Activated CD8-positive, alpha-beta memory T cell treated with anti-CD3 and anti-CD28 coated beads, Interleukin-2, amount 10 ng/mL, durations not matched to agents 7 days and 5 days (primary cell): ENCODE measurements at places on chromosomes 4 and X.
A peak's percentile ranks its signal among the peaks of the same experiment; 100 is the strongest.

GRCh38 chrX:102957751-102958150 lies 20.7 kb downstream of the RAB40AL start:
- no peak for DNase-seq

DNA sequence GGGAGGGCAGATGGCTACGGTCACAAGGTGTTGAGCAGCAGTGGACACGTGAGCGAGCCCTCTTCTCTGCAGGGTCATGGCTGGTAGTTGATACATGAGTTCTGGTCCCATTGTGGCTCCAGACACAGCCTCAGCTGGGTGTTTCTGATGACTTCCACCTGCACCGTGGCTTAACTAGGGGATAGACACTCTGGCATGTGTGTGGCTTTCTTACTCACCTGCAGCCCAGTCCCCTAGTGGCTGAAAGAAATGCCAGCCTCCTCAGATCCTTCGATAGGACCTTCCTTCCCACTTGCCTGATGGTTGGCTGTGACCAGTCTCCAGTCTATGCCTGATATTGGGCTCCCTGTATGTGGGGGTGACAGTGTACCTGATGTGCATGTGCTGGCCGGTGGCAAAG lies 5.0 kb downstream of the GPR78 start:
- DNase-seq = no peak

GRCh38 chr4:183504930-183505610 lies at the start of gene ING2:
Gene ING2 (plus strand): TSS chr4:183505058. CDS start chr4:183505196, 138 bp downstream.
- no peak for DNase-seq

DNA sequence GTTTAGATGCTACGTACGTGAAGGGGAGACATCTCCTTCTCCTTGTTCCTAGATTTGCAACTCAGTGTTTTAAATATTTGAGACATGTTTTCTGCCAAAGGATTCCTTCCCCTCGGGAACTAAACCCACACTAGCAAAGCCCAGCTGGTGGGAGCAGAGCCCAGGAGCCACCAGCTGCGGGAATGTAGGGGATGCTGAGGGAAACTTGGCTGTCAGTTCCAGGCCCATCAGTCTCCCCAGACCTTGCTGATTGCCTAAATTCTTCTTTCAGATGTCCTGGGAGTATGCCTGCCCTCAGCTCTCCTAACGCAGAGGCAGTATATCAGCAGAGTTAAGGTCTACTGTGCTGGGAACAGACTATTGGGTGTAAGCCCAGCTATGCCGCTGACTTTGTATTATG lies 630.0 kb upstream of the TENM3 start:
- DNase-seq = no peak

DNA sequence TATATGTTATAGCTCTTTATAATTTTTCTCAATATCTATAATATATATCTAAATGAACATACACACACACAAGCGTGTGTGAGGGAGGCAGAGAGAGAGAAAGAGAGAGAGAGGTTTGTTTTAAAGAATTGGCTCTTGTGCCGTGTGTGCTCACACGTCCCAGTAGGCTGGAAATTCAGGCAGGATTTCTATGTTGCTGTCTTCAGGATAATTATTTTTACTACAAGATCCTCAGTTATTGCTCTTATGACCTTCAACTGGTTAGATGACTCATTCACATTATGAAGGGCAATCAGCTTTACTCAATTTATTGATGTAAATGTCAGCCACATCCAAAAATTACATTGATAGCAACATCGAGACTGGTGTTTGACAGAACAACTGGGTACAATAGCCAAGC lies 1520.7 kb upstream of the PCDH7 start:
- no peak for DNase-seq

- no peak for DNase-seq
Measured at GRCh38 chr4:73205482-73205881, 53.1 kb downstream of the ANKRD17 start.

- DNase-seq = no peak
Measured at GRCh38 chr4:81884986-81885385, 413.3 kb upstream of the RASGEF1B start.

DNA sequence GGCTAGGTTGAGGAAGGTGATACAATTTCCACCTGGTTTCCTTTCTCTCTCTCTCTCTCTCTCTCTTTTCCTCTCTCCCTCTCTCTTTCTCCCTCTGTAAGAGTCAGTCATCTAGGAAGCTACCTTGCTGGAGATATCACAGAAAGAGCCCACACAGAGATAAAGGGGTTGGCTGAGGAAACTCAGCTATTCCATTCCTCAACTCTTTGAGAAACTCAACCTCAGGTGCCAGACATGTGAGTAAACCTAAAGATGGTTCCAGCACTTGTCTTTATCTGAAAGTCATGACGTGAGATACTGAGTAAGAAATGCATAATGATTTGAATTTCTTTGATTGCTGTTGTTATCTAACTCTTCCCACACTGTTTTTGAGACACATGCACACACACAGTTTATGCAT lies 564.0 kb downstream of the SPOCK3 start:
- no peak for DNase-seq

- no peak for DNase-seq
Measured at GRCh38 chrX:1673337-1673736, 58.5 kb downstream of the ASMT start.

DNA sequence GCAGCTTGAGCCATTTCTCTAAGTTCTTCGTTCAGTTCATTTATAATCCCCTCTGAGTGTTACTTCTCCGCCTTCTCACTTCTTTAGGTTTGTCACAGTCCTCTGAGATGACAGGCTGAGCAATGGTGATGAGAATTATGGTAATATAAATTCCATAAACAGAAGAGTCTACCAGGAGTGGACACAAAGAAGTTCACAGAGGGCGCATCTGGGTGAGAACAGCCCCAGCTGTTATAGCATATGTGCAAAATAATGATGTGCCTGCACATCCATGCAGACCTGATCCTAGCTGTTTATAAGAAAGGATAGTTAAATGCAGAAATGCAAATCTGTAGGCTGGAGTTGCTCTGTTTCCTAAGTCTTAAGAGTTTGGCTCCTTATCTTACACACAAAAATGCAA lies 377.5 kb downstream of the KCNIP4 start:
- DNase-seq = no peak

GRCh38 chrX:107154787-107155620 lies 36.4 kb upstream of the RBM41 start:
- DNase-seq = peak; percentile 38

GRCh38 chr4:38101563-38101962 lies 141.4 kb downstream of the PTTG2 start:
- DNase-seq = no peak

- no peak for DNase-seq
Measured at GRCh38 chr4:145909281-145909715, 29.3 kb downstream of the ZNF827 start.

DNA sequence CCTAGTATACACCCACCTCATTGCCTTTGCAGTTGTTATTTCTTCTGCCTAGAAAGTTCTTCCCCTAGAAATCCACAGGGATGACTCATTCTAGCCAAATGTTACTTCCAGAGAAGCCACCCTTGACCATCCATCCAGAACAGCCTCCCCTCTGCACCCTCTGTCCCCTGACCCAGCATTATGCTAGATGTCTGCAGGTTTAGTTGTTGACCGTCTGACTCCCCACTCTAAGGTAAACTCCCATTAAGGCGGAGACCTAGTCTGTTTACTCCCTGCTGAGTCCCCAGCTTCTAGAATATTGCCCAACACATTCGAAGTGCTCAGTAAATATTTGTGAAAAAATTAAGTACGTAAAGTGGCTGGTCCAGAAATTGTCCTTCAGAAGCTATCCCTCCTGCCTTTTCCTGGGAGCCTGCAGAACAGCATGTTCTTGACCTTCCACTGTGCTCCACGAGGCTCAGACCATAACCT lies 11.0 kb downstream of the SRD5A3 start:
- DNase-seq = no peak

GRCh38 chrX:66676990-66677389 lies 38.1 kb upstream of the EDA2R start:
- no peak for DNase-seq

- no peak for DNase-seq
Measured at GRCh38 chr4:153570228-153570973, 104.2 kb downstream of the TMEM131L start.

DNA sequence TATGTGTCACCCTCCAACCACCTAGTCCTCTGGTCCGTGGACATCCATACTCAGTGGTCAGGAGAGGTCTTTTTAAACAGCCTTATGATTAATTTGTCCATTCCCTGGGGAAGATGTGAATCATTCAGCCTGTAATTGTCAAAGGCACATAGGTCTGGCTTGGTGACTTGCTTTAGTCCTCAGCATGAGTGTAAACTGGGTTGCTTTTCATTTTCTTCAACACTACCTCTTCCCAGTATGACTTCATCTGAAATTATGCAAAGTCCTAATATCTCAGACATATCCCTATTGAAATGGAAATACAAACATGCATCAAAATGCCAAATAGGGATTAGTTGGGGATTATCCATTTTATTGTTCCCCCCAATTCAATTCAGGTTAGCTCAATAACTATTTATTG lies 208.3 kb upstream of the AMOT start:
- no peak for DNase-seq

GRCh38 chr4:80265571-80266252 lies 752 bp upstream of the FGF5 start:
- no peak for DNase-seq

DNA sequence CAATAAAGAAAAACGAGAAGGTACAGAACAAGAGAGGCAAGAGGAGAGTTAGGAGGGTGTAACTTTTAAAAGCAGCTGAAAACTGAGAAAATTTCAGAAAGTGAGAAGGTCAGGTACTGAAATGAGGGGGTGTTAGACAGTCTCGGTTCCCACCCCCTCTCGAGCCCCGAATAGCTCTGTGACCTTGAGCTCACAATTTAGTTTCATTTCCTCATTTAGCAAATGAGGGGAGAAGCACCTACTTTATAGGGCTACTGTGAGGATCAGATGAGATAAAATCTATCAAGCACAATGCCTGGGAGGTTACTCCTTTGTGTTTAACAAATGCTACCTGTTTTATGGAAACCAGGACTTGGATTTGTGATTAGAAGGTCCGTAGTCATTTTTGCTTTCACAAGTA lies 4.9 kb downstream of the UGT8 start:
- DNase-seq = no peak

DNA sequence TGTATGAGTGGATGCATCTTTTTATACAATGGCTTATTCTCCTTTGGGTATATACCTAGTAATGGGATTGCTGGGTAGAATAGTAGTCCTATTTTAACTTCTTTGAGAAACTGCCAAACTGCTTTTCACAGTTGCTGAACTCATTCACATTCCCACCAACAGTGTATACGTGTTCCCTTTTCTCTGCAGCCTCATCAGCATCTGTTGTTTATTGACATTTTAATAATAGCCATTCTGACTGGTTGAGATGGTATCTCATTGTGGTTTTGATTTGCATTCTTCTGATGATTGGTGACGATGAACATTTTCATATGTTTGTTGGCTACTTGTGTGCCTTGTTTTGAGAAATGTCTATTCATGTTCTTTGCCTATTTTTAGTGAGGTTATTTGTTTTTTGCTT lies 687.0 kb upstream of the EPHA5 start:
- DNase-seq = no peak

GRCh38 chrX:51697397-51697796 lies 12.9 kb upstream of the CENPVL1 start:
- no peak for DNase-seq
